Epithelial cell of proximal tubule (primary cell): ENCODE measurements at places on chromosomes 5 and 9.

GRCh38 chr9:135885100-135885853, 22.1 kb downstream of the CAMSAP1 start:
- no peak for DNase-seq

DNA sequence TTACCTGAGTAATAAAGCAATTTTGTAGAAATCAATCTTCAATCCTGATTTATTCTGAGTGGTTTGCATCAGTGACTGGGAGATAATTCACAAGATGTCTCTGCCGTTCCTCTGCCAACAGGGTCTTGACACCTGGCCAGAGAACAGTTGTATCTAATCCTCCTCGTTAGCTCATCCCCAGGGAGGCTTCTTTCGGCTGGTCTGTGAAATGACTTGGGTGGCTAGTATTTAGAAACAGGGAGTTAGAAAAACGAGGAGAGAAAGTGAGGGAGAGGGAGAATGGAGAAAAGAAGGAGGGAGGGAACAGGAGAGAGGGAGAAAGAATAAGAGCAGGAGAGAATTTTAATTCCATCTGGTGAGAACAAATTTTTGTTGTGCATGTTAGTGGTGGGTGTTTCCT, 600.2 kb upstream of the TLE4 start:
- DNase-seq: no peak

DNA sequence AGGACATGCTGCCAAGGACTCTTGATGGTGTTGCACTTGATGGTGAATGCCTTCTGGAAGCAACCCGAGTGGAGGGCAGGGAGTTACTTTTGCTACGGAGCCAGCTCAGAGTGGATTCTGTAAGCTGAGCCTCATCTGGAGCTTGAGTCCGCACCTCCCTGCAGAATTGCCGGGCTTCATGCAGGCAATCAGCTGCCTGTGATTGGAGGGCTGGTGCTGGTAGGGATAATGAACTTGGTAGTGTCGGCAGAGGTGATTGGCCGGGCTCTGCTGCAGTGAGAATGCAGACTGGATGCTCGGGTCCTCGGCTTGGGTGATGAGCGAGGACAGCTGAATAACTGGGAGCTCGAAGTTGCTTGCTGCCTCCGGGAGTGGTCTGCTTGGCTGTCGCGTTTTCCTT, 23.1 kb downstream of the SLC25A25 start:
- no peak for DNase-seq

DNA sequence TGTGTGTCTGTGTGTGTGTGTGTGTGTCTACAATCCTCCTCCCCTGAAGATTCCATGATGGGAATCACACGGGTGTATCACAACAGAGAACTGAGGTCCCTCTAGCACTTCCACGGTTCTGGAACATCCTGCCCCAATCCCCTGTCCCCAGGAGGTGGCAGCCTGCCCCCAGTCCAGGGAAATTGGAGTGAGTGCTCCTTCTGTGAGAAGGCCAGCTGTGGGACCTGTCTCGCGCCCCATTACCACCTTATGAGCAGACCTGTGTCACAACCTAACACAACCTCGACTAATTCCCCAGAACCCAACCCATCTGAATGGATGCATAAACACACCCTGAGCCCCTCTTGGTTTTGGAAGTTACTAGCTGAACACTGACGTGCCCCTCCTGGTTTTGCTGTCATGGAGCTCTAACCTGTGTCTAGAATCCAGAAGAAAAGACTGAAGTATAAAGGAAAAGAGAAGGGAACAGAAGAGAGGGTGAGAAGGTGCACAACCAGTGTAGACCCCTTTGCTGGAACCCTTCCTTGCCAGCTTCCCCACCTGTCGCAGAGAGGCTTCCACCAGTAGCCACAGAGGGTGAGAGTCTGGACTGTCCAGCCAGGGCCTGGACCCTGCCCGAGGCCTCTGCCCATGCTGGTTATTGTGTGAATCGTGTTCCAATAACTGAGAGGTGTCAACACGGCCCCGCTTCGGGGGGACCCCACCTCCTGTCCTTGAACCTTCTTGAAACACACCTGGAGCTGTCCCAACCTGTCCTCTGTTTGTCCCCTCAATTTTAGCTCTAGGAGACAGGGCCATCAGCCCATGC, 3.4 kb downstream of the BTNL9 start:
- no peak for DNase-seq

GRCh38 chr9:86669422-86669821, 277.9 kb downstream of the GAS1 start:
- DNase-seq: no peak

GRCh38 chr9:134065612-134066419, 2.0 kb downstream of the BRD3 start:
- no peak for DNase-seq

DNA sequence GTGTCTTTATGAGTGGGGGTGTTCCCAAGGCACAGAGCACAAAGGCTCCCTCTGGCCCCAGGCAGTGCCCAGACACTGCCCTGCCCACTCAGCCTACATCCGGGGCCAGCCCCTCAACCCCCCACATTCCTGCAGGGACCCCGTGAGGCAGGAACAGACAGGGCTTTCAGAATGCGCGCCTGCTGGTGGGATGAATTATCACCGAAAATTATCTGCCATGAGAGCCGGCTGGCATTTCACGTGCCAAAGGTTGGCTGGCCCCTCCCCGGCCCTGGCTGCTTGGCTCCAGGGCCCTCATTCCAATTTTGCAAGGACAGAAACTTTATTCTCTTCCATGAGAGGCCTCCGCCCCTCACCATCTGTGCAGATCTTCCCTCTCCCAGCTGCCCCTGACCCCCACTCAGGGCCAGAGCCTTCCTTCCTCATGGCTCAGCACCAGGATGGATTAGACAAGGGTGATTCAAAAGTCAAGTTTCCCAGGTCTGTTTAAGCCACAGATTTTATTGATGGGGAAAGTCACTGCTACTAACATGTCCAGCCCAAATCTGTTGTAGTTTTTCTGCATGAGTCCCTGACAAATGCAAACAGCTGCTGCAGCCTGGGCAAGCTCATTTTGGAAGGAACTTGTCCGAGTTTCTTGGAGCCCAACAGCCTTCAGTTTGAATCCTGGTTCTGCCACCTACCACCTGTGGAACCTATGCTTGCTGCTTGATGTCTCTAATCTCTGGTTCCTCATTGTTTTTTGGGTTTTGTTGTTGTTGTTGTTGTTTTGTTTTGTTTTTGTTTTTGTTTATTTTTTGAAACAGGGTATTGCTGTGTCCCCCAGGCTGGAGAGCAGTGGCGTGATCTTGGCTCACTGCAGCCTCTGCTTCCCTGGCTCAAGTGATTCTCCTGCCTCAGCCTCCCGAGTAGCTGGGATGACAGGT, 32.3 kb upstream of the WDR38 start:
- DNase-seq: no peak

DNA sequence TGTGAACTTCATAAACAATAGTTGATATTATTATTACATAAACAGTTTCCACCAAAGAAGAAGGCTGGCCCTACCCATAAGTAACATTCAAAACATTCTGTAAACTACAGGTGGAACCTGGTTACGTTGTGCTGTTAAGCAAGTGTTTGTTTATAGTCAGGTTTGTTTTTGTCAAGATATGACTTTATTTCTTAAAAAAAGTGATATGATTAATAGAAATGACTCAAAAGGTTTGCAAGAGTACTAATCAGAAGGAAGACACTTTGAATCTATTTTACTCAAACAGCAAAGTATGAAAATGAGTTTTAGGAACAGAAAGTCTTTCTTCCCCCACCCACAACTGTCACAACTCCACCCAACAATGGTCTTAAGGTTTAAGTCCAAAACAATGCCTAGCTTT, 220.8 kb downstream of the PLK2 start:
- no peak for DNase-seq
